ENCODE measurements at places on chromosomes 6 and 20. TPM values are rescaled to one million over a fixed set of nuclear protein-coding genes. Genes with fewer than 3 reads are reported as not detected.

DNA sequence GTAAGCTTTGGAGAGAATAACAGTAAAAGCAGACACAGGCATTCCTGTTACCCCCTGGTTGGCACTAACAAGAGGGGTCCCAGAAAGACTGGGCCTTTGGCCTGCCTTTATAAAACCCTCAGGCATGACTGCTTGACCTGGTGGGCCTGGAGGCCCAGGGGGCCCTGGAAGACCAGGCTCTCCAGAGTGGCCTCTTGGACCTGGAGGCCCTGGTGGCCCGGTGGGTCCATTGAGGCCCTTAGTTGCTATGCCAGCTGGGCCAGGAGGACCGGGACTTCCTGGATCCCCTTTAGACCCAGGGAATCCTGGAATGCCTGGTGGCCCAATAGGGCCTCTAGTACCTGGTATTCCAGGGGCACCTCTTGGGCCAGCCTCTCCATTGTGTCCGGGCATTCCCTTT, 5.5 kb downstream of the COL10A1 start:
- DNase-seq = no peak

GRCh38 chr6:126107475-126108166, 121.3 kb downstream of the TRMT11 start:
- DNase-seq = no peak

DNA sequence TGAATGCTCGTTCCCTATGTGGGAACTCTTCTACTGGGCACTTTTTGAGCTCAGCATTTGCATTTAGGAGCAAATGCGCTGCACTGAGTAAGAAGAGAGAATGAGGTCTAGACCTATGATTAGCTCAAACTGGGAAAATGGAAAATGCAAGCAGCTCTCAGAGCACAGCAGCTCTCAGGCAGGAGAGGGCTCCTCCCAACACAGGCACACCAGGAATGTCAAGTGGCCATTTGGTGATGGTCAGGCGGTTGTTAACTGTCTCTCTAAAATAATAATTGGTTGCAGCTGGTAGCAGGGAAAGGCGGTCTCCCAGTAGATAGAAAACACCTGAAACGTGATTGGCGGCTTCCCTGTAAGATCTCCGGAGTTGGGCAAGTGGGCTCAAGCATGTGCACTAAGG, 162.0 kb upstream of the ECI2 start:
- DNase-seq = no peak

- no peak for DNase-seq
Observed at GRCh38 chr6:145132709-145133108, 602.6 kb downstream of the EPM2A start.

Gene SSTR4
- total RNA-seq = not detected

DNA sequence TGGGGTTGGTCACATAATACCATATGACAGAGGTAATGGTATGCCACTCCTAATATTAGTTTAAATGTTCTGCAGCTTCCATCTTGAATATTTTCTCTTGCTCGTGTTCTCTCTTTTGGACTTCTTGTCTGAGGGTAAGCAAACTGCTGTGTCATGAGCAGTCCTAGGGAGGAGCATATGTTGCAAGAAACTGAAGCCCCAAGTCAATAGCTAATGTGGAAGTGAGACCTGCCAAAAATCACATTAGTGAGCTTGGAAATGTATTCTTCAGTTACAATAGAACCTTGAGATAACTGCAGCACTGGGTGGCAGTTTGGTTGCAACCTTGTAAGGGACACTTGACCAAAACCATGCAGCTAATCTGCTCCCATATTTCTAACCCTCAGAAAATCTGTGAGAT, 178.2 kb upstream of the IMPG1 start:
- no peak for DNase-seq

Gene MYO6
- total RNA-seq = 4.7 TPM

GRCh38 chr6:18154507-18155149, at the start of gene TPMT:
Gene TPMT, minus strand, starts transcription at chr6:18155077. Its CDS starts 5,950 bp downstream, at chr6:18149127.
- DNase-seq = no peak

Gene MEP1A
- not detected for total RNA-seq

DNA sequence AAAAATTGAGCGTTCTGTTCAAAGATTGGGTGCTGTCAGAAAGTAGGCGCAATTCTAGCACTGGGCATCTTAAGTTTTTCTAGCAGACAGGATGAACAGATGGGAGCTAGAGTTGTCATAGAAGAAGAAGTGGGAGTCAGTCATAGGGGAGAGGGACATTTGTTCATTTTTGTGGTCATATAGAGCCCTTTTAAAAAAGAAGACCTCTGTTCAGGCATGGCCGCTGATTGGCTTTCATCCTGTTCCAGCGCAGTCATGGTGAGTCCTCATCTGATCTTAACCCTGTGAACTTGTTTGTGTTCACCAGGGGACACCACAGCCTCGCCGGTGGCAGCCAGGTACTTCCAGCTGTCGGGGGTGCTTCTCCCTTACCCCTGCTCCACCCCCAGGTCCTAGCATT, 29.7 kb upstream of the PBOV1 start:
- no peak for DNase-seq

Gene DDO
- 29.7 TPM for total RNA-seq

- no peak for DNase-seq
Observed at GRCh38 chr6:50990750-50991446, 172.2 kb downstream of the TFAP2B start.

GRCh38 chr20:57397693-57398108, 6.5 kb downstream of the RBM38 start:
- peak; percentile 72 for DNase-seq

- DNase-seq = no peak
Observed at GRCh38 chr6:37060195-37060559, 54.7 kb downstream of the FGD2 start.

DNA sequence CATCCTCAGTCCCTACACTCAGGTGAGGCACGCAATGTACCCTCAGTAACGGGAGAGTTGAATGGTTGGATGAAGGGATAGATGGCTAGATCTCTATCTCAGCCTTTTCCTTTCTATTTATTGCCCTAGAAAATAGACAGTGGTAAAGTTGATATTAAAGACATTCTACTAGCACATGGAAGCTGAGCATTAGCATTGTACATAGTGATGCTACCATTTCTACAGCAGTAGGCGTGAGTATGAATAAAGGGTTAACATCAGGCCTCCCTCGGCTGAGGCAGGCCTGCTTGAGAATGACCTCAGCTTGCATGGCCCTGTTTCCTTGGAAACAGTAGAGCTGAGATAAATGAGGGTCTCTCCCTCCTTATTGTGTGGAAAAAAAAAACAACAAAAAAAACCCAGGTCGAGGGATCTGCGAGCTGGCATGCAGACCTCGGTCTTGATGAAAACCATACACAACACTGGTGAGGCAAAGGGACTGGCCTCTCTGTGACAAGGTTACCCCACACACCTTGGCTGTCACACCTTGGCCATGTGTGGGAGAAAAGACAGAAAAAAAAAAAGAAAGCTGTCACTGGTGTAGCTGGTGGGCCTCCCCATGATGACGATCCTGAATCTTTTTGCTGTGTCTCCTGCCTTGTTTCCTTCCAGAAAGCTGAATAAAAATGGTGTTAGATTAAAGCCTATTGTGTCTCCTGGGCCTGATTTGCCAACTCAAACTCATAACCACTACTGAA, 160.0 kb downstream of the HACE1 start:
- DNase-seq = no peak

DNA sequence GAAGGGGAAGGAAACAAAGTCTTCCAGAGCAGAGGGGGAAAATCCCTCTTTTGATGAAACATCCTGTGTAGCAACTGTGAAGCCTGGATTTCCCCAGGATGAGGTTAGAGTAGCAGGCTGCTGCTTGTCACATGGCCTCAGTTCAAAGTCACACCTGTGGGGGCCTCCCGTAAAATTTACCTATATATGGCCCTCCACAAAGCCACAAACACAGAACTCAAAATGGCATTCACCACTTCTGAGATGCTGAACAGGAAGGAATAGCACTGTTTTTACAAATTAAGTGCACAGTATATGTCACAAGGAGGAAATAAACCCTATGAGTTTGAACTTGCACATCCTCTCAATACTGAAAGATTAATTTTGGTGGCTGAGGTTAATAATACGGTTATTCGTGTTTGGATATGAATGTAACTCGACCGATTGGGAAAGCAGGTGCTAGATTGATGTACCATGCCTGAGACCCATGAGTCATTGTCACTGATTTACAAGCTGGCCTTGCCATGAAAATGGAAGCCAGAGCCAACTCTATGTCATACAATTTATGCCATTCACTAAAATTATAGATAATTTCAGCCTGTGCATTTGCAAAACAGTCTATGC, 70.6 kb downstream of the SGK1 start:
- no peak for DNase-seq

GRCh38 chr6:15675536-15676220, 12.8 kb upstream of the DTNBP1 start:
- DNase-seq = no peak

GRCh38 chr6:54419885-54420284, 111.6 kb downstream of the TINAG start:
- no peak for DNase-seq

DNA sequence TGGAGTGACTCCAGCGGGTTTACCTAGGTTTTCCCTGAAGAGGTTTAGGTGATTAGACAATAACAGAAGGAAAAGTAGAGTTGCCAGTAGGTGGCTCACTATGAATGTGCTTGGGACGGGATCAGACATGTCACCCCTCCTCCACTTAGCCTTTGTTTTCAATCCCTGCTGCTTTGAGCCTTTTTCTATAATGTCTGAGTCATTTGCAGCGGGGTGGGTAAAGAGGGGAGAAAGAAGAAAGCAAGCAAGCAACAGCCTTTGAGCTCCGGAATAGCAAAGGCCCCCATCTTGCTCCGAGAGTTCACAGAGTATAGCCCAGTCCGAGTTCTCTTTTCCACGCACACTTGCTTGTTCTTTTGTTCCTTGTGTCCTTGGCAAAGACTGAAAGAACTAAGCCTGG, 129.1 kb downstream of the PACRG start:
- DNase-seq = no peak

- no peak for DNase-seq
Observed at GRCh38 chr20:43564993-43565757, 6.3 kb downstream of the SGK2 start.

DNA sequence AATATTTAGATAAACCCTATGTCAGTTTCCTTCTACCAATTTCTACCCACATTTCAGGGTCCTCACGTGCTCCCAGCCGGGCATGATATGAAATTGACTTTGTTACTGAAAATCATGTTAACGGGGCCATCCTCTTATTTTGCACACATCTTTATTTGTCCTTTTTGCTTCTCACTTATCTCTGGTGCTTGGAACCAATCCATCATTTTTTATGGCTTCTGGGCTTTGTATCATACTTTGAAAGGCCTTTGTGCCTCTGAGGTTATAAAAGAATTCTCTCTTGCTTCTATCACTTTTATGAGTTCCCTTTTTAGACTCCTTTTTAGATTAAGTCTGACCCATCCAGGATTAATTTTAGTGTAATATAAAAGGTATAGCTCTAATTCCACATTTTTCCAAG, 117.1 kb upstream of the PRND start:
- no peak for DNase-seq

GRCh38 chr20:61436667-61437279, 184.7 kb downstream of the CDH4 start:
- no peak for DNase-seq

Gene TOX2
- 1.1 TPM for total RNA-seq

Gene TXLNB
- total RNA-seq = 122 TPM

Data from Right ventricle myocardium inferior (tissue), 1 donor.